ENCODE measurements at places on chromosomes 11 and 22.

DNA sequence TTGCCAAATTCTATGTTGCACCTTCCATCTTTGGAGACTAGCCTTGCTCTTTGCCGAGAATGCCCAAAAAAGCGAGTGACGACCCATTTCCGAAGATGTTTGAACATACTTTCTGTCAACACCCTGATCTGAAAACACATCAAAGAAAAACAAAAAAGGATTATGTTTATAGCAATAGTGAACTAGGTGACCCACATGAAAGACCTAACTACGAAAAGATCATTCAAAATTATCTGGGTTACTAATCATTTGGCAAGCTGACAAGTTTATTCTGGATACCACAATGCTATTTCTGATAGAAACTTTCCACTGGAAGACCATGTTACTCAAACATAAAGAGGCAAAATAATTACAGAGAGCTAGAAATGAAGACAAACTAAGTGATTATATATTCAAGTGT is 27.0 kb downstream of the KCNJ1 start:
- DNase-seq, result no peak

- no peak for DNase-seq
Observed at GRCh38 chr11:36022882-36023281, 79.0 kb downstream of the LDLRAD3 start.

DNA sequence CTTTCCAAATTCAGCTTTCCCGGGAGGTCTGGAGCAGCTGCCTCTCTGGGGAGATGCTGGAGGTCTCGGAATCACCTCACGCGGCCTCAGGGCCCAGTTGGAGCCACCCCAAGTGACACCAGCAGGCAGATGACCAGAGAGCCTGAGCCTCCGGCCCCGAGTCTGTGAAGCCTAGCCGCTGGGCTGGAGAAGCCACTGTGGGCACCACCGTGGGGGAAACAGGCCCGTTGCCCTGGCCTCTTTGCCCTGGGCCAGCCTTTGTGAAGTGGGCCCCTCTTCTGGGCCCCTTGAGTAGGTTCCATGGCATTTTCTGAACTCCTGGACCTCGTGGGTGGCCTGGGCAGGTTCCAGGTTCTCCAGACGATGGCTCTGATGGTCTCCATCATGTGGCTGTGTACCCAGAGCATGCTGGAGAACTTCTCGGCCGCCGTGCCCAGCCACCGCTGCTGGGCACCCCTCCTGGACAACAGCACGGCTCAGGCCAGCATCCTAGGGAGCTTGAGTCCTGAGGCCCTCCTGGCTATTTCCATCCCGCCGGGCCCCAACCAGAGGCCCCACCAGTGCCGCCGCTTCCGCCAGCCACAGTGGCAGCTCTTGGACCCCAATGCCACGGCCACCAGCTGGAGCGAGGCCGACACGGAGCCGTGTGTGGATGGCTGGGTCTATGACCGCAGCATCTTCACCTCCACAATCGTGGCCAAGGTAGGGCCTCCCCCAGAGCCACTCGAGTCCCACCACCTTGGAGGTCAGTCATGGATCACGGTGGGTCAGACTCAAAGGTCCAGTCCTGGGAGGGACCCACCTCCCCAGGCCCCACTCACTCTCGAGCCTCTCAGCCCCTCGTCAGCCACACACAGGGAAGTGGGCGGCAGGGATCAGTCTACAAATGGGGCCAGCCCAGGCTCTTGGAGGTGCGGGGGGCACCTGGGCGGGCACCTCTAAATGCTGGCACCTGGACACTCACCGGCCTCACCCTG is 525 bp downstream of the SLC22A12 start:
- DNase-seq, result no peak

- no peak for DNase-seq
Observed at GRCh38 chr11:63488789-63489188, 2.2 kb downstream of the PLAAT5 start.

DNA sequence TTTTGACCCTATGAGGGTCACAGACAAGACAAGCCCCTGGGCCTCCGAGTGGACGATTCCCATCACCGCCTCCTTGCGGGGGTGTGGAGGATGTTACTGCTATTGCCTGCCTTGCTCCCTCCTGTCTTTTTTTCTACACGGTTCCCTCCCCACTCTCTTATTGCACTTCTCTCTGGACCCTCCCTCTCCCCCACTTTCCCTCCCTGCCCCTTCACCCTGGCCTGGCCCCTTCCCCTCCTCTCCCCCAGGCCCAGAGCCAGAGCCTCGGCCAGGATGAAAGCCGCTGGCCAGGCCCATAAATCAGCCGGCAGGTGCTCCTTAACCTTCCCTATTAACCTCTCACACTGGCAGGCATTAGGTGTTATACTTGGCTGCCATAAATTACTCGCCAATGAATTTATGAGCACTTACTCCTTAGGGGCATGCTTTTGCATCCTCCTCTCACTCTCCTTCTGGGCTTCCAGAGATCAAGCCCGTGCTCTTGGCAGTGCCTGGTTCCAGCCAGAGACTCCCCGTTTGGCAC is 18.3 kb upstream of the ALX4 start:
- DNase-seq, result no peak

DNA sequence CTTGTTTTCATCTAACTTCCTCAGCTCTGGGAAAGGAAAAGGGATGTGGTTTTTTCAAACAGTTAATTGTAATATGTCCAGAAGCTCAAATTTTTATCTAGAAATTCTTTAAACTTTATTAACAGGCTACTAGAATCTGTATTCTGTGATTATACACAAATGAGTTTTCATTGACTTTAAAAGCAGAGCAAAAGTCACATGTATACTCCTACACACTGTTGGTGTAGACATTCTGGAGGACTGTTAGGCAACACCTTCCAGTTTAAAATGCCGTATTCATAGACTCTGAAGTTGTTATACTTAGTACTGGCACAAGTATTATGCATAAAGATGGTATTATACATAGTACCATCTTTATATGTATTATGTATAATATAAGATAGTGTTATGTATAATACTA is 64.9 kb downstream of the SPECC1L start:
- DNase-seq, result no peak

DNA sequence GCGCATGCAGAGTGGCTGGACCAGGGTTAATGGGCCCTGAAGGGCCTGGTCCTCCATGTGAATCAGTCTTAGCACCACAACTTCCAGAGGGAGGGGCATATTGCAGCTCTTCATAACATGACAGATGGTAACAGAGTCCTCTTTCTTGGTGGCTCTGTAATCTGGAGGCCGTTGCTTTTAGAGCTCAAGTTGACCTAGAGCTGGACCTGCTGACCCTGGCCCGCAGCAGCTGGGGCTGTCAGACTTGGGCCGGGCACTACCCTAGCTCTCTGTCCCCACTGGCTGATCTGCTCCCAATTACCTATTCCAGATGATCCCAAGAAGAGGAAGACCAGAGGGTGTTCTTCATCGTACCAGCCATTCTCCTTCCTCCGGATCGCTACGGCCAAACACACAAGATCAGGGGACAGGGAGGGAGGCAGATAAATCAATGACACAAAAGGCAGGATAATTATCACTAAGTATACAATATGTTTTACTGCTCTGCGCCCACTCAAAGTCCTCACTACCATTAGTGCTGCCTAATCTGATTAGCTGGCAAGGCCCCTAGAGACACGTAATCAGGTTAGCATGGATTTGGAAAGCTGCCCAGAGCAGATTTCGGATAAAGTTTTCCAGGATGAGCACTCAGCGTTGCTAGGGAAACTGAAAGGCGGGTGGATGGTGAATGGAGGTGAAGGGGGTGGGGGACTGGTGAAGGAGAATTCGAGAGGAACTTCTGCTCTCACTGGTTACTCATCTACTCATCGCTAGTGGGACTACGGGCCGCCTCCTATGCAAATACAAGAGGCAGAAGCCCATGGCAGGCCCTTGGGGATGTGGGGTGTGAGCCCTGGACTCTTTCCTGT is 64.5 kb upstream of the PHOX2A start:
- no peak for DNase-seq

- DNase-seq, result no peak
Observed at GRCh38 chr22:30324014-30324730, 2.6 kb downstream of the TBC1D10A start.

DNA sequence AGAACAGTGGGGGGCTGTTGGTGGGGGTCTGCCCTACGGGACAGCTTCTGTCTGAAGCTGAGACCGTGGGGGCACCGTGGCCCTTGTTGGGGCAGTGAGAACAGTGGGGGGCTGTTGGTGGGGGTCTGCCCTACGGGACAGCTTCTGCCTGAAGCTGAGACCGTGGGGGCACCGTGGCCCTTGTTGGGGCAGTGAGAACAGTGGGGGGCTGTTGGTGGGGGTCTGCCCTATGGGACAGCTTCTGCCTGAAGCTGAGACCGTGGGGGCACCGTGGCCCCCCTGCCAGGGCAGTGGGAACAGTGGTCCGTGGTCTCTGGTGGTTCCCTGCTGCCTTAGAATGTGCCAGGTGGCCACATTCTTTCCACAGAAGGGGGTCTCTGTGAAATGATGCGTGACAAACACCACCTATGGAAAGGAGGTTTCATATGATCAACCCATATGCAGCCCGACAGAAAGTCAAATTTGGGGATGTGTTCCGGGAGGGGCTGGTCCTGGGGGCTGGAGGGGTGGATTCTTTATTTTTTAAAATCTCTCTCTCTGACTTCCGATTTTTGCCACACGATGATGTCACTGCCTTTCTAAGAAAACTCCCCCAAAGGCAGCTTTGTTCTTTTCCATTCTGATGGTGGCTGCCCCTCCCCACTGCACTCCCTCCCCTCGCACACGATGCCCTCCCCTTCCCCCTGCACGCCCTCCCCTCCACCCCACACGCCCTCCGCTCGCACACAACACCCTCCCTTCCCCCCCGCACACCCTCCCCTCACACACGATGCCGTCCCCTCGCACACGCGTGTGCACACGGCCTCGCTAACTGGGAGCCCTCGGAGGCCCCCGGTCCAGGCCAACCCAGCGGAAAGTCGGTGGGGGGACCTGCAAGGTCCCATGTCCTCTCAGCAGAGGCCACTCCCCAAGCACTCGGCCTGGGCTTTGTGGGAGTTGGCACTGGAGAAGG is 1186.5 kb downstream of the BRD1 start:
- no peak for DNase-seq

DNA sequence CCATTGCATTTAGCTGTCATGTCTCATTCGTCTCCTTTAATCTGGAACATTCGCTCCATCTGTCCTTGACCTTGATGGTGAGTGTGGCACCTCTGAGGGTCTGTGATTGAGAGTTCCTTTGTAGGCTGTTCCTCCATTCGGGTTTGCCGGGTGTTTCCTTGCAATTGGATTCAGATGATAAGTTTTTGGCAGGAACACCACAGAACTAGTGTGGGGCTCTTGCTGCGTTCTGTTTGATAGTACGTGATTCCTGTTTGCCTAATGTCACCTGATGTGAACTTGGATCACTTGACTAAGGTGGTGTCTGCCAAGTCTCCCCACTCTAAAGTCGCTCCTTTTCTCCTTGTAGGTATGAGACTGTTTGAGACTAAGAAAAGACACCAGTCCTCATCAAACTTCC is 109.7 kb upstream of the TMEM45B start:
- DNase-seq, result no peak

GRCh38 chr11:13038366-13038765 is 29.2 kb downstream of the RASSF10 start:
- DNase-seq, result no peak

DNA sequence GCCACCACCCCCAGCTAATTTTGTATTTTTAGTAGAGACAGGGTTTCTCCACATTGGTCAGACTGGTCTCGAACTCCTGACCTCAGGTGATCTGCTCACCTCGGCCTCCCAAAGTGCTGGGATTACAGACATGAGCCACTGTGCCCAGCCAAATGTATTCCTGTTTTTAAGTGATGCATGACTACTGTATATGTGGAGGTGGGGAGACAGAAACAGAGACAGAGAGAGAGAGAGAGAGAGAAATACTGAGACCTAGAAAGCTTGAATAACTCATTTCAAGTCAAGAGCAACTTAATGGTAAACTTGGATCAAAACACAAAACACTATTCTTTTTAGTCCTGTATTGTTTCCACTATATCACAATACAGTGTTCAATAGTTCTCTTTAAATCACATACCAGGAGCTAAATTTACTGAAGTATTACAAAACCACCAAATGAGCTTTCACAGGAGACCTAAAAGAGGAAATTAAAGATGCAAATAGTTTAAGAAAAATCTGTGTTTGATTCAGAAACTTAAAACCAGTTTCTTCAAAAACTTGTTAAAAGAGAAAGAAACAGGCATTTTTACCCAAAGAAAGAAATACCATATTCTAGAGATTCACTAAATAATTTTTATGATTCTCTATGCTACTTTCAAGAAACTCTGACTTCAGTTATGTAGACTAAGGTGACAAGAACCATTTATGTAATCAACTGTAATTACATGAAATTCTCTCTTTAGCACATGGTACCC is 188.7 kb downstream of the ETS1 start:
- no peak for DNase-seq

- DNase-seq, result no peak
Observed at GRCh38 chr22:48949375-48950149, 878.1 kb downstream of the BRD1 start.

- no peak for DNase-seq
Observed at GRCh38 chr11:123584737-123585136, 69.7 kb downstream of the SCN3B start.

DNA sequence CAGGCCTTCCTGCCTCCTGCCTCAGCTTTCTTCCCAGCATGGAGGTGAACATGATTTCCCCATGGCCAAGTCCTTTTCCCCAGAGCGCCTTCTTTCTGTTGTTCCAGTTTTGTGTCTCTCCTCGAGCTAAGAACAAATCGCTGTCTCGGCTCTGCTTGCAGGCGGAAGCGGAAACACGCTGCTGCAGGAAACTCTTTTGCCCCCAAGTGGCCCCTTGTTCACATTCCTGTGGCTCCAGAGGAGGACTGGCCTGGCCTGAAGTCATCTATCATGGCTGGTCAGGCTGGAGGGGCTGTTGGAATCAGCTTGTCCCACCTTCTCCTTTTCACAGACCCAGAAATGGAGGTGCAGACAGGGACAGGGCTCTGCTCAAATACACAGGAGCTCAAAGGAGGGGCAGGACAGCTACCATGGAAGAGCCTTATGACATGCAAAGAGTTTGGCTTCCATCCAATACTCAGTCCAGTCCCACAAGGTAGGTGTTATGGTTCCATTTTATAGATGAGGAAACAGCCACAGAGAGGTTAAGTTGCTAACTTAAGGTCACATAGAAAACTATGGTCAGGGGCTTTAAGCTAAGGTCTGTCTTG is 182.2 kb upstream of the SYT13 start:
- no peak for DNase-seq

DNA sequence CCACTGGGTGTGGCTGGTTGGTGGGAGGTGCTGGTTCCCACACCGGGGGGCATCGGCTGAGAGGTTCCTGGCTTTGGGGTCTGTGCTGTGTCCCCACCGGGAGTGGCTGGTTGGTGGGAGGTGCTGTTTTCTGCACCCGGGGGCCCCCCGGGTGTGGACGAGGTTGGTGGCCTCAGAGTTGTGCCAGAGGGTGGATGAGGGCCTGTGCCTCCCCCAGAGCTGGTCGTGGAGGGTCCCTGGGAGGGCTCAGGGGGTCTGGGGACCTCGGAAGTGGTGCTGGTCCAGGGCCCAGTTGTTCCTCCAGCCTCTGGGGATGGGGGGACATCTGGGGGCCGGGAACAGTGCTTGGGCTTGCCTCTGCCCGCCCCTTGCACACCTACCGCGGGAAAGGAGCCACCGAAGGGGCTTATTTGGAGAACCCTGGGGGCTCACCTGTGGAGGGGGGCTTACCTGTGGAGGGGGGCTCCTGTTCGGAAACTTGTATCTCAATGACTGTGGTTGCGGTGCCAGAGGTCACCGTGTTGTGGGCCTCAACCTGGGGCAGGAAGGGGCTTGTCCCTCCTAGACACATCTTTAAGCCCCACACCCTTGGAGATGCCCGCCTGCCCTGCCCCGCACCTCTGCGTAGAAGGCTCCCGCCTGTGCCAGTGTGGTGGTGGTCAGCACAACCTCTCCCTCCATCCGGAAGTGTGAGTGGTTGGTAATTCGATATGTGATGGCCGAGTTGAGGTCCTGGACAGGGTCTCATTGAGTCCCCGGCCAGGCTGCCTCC is 3.3 kb upstream of the IRF7 start:
- no peak for DNase-seq
